Right atrium auricular region (tissue), 2 donors: ENCODE measurements at places on chromosomes 6 and 20. TPM values are rescaled to one million over a fixed set of nuclear protein-coding genes. Genes with fewer than 3 reads are reported as not detected.

DNA sequence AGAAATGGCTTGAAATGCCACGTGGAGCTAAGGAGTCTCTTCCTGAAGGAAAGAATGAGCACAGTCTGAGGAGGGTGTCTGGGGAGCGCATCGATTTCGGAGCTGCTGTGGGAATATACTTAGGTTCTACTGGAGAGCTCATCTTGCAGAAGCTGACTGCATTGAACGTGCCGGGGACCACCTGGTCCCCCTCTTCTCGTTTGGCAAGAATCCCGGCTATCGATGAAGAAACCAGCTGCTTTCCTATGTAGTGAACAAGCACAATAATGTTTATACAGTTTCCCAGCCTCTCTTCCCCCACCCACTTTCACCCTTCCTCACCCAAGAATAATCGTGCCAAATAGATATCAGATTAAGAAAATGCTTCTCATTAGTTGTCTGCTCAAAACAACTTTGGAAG, 242.5 kb downstream of the PACRG start:
- no peak for DNase-seq
- no peaks in the 10 kb centered on the region for H3K27me3 ChIP-seq
- H3K4me3 ChIP-seq, result no peak overlapping the region
- H3K4me1 ChIP-seq, result no peaks in the 10 kb centered on the region
- H3K27ac ChIP-seq, result no peak overlapping the region

DNA sequence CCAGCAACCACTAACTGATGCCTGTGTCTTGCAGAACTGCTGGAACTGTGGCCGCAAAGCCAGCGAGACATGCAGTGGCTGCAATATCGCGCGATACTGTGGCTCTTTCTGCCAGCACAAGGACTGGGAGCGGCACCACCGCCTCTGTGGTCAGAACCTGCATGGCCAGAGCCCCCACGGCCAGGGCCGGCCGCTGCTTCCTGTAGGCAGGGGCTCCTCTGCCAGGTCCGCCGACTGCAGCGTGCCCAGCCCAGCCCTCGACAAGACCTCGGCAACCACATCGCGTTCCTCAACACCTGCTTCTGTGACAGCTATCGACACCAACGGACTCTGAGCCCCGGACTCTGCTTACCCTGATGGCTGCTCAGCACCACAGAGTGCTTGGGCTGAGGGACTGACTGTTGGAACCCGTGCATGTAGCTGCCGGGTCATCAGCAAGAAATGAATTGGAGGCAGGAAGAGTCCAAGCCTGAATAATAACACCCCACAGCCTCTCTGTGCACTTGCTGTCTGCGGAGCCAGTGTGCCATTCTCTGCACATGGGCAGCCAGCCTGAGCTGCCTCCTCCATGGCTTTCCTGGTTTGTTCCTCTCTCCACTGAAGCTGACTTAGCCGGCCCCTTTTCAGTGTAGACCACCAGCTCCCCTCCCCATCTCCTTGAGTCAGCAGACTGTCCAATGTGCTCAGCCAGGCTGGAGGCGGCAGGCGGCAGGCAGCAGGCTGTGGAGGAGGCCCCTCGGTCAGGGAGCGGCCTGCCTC, 17.6 kb upstream of the C20orf144 start:
- H3K36me3 ChIP-seq, result peaks cover 35% of the 10 kb centered on the region
- H3K27ac ChIP-seq, result no peak overlapping the region
- DNase-seq, result no peak
- no peak overlapping the region for H3K4me3 ChIP-seq
- H3K27me3 ChIP-seq, result no peaks in the 10 kb centered on the region

The ADGRF5 gene
- total RNA-seq, result 59.4 TPM

GRCh38 chr6:143498428-143498827, 13.1 kb downstream of the FUCA2 start:
- H3K4me3 ChIP-seq, result no peak overlapping the region
- H3K27me3 ChIP-seq, result no peaks in the 10 kb centered on the region
- no peak overlapping the region for H3K27ac ChIP-seq
- no peak for DNase-seq

The RNF144B gene
- 14.2 TPM for total RNA-seq

- no peaks in the 10 kb centered on the region for H3K27me3 ChIP-seq
- peak; percentile 93 for DNase-seq
- no peaks in the 10 kb centered on the region for H3K36me3 ChIP-seq
- H3K4me1 ChIP-seq, result peaks cover 39% of the 10 kb centered on the region
Observed at GRCh38 chr6:152094992-152095592, 287.6 kb downstream of the ESR1 start.

GRCh38 chr6:26170181-26170580, 83.0 kb downstream of the HFE start:
- H3K36me3 ChIP-seq, result no peaks in the 10 kb centered on the region
- H3K27me3 ChIP-seq, result no peaks in the 10 kb centered on the region
- H3K27ac ChIP-seq, result no peak overlapping the region
- no peak for DNase-seq
- H3K4me3 ChIP-seq, result no peak overlapping the region

GRCh38 chr20:63577317-63577894, 3.4 kb upstream of the HELZ2 start:
- DNase-seq, result no peak
- peak overlapping the region; percentile 16 for H3K27ac ChIP-seq
- H3K4me1 ChIP-seq, result peaks cover 25% of the 10 kb centered on the region
- H3K36me3 ChIP-seq, result peaks cover 3% of the 10 kb centered on the region
- no peak overlapping the region for H3K4me3 ChIP-seq

DNA sequence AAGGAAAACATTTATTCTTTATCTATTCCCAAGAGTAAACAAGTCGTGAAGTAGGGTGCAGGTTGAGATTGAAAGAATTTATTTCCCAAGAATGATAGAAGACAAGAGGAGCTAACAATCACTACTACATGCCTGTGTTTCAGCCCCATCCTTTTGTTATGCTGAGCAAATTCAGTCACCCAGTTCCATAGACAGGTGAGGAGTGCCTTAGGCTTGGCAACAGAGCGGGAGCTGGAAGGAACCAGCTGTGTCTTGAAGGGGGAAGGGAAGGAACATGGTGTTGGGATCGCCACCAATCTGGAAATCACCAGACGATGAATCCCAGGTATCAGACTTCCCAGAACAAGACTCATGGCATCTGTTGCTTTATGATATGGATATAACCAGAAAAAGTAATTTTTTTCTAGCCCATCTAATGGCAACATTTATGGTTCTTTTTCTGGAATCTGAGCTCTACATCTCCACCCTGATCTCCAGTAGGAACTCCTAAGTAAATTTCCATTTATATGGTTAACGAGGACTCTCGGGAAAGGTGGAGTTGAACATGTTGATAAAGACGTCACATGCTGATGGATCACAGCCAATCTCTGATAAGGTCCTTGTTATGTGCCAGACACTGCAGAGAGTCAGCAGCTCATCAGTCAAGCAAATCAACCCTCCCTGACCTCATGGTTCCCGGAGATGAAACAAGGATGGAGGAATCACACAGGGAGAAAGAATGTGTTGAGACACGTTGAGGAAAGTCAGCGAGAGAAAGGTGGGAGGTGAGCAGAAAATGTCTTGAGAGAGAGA, 344.9 kb downstream of the SMOC2 start:
- DNase-seq, result no peak
- no peak overlapping the region for H3K27ac ChIP-seq
- H3K36me3 ChIP-seq, result no peaks in the 10 kb centered on the region
- no peak overlapping the region for H3K4me3 ChIP-seq
- H3K27me3 ChIP-seq, result no peaks in the 10 kb centered on the region

DNA sequence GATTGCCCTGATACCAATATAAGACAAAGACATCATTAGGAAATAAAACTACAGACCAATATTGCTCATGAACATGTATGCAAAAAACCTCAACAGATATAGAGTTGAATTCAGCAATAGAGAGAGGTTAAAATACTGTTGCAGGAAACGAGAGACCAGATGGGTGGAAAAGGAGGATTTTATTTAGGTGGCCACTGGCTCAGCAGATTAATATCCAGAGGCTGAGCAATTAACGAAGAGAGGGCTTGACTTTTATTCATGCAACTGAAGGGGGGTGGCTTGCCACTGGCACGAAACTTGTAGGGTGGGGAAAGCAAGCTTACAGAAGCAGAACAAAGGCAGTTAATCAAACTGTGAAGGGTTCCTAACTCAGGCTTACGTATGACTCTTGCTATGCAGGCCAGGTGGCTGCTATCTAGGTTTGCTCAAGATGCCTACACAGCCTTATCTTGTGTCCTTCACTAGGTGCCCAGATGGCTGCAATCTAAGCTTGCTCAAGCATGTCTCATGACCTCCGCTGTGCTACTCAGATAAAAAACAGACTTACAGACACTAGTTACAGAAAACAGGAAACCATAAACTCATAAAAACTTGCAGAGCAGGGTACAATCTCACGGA, 126.4 kb downstream of the MMUT start:
- no peak overlapping the region for H3K4me3 ChIP-seq
- H3K4me1 ChIP-seq, result no peaks in the 10 kb centered on the region
- H3K36me3 ChIP-seq, result no peaks in the 10 kb centered on the region
- no peaks in the 10 kb centered on the region for H3K27me3 ChIP-seq
- DNase-seq, result no peak

The SLC22A2 gene
- total RNA-seq, result not detected

DNA sequence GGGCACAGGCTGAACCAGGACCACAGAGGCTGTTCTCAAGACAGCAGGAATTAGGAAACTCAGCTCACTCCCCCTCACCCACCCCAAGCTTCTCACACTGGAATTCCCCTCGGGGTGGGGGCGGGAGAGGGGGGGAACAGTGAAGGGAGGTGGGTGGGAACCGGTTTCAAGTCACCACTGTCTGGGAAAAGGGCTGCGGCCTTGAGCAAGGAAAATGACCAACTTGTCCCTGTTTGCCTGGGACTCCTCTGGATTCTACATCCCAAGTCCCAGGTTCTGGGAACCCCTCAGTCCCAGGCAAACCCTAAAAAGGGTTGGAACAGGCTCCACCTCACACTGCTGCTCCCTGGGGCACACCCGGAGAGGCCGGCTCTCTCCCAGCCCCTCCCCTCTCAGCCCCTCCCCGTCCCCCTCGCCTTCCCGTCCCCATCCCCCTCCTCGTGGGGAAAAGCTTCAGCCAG, 230.7 kb downstream of the TFAP2C start:
- no peaks in the 10 kb centered on the region for H3K36me3 ChIP-seq
- DNase-seq, result no peak
- H3K27ac ChIP-seq, result no peak overlapping the region

- no peaks in the 10 kb centered on the region for H3K27me3 ChIP-seq
- H3K27ac ChIP-seq, result no peak overlapping the region
- no peak overlapping the region for H3K4me3 ChIP-seq
- no peaks in the 10 kb centered on the region for H3K36me3 ChIP-seq
- H3K4me1 ChIP-seq, result no peaks in the 10 kb centered on the region
Observed at GRCh38 chr6:38797391-38797790, 82.3 kb downstream of the DNAH8 start.

The NKX2-4 gene
- not detected for total RNA-seq

DNA sequence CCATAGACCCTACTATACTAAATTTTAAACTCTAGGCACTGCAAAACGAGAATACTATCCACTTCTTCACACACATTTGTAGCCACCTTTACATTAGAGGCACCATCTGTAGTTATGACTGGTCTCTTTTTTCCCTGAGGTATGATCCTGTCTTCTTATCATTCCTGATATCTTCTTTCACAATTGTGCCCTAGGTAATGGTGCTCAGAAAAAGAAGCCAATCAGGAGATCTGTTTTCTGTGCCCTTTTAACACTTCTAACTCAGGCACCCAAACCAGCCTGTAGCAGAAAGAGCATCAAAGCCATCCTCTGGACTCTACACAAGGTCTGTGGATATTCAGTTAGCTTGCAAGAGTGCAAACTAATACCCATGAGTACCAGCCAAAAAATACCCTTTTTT, 149.7 kb upstream of the SGK1 start:
- H3K4me3 ChIP-seq, result no peak overlapping the region
- H3K27ac ChIP-seq, result no peak overlapping the region
- no peak for DNase-seq
- no peaks in the 10 kb centered on the region for H3K27me3 ChIP-seq
- H3K36me3 ChIP-seq, result no peaks in the 10 kb centered on the region

GRCh38 chr20:36082315-36082915, 72.1 kb upstream of the EPB41L1 start:
- no peaks in the 10 kb centered on the region for H3K4me1 ChIP-seq
- no peak overlapping the region for H3K27ac ChIP-seq
- no peaks in the 10 kb centered on the region for H3K27me3 ChIP-seq
- no peaks in the 10 kb centered on the region for H3K36me3 ChIP-seq
- no peak overlapping the region for H3K4me3 ChIP-seq

- no peak overlapping the region for H3K4me3 ChIP-seq
- no peaks in the 10 kb centered on the region for H3K36me3 ChIP-seq
- H3K27ac ChIP-seq, result no peak overlapping the region
- no peaks in the 10 kb centered on the region for H3K27me3 ChIP-seq
- no peaks in the 10 kb centered on the region for H3K4me1 ChIP-seq
Observed at GRCh38 chr6:34084591-34085290, 61.1 kb downstream of the GRM4 start.

GRCh38 chr6:143362192-143362558, 88.3 kb downstream of the ADAT2 start:
- no peaks in the 10 kb centered on the region for H3K27me3 ChIP-seq
- H3K4me3 ChIP-seq, result no peak overlapping the region
- no peaks in the 10 kb centered on the region for H3K36me3 ChIP-seq
- H3K4me1 ChIP-seq, result no peaks in the 10 kb centered on the region
- no peak for DNase-seq
